CD4-positive, alpha-beta T cell treated with Interferon gamma for 1 hour (primary cell): ENCODE measurements at places on chromosomes 1 and 21.

DNA sequence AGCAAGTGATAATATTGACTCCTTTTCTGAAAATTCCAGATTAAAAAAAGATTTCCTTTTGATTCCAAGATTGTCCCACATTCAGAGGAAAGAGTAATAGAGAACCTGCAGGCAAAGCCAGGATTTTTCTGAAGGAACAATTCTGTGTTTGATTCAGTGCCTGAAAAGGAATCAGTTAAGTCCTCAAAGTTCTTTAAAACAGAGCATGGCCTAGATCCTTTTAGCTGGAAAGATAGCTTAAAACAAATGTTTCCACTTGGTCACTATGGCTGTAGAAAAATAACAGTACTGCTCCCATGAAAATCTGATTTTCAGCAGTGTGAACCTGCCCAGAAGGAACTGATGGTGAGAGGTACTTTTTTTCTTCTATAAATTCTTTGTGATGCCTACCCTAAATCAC lies 41.8 kb downstream of the HS2ST1 start:
- DNase-seq = no peak

- no peak for DNase-seq
Observed at GRCh38 chr1:172069534-172069933, 228.2 kb downstream of the DNM3 start.

- DNase-seq = no peak
Observed at GRCh38 chr1:178684542-178685000, 40.5 kb upstream of the RALGPS2 start.

- no peak for DNase-seq
Observed at GRCh38 chr1:20578062-20578461, 10.8 kb upstream of the CDA start.

DNA sequence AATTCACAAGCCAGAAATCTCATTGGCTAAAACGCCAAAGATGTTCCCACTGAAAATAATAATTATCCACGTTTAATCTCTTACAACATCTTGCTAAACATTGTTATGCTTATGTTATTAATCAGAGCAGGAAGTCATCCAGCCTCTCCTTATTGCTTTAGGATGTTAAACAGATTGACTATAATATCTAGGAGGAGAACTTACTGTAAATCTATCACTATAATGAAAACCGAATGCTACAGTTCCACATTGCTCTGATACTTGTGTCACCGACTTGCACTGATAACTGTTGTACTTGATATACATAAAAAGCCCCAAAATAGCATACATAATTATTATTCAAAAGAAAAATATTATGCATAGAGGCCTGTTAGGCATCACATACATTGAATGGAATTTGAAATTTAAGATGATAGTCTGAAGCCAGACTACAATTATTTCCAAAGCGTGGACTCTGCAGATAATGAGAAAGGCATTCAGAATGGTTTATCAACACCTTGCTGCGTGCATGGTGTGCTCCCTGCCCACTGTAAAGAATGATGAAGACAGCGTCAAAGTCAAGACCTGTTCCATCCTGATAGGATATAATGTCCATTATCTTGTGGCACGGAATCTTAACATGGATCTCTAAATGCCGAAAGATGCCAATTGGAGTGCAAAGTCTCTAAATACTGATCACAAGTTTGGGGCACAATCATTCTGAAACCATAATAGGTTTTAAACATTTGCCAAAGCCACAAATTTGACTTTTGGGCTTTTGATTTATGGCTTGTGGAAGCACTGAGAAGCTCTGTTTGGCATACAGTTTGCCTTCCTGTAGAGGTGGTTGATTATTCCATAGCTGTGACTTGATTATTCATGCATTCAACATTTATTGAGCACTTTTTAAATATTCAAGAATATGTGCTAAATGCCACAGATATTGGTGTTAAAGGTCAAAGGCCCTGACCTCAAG lies 71.3 kb downstream of the CRB1 start:
- no peak for DNase-seq

DNA sequence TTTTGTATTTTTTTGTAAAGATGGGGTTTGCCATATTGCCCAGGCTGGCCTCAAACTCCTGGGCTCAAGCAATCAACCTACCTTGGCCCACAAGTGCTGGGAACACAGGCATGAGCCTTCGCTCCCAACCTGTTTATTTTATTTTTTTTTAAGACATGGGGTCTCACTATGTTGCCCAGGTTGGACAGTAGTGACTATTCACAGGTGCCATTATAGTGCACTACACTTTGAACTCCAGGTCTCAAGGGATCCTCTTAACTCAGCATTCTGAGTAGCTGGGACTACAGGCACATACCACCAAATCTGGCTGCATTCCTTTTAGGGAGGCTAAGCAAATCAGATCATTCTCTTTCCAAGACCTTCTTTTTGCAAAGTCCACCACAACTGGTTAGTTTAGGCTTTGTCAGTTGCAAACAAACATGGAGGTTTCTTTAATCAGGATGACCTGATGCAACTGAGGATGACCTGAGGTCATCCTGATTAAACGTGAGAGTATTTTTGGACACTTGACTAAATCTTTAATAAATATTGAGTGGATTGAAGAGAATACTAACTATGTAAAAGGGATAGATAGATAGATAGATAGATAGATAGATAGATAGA lies 30.0 kb upstream of the RALGPS2 start:
- DNase-seq = no peak
